ENCODE measurements at places on chromosomes 5 and 9.

DNA sequence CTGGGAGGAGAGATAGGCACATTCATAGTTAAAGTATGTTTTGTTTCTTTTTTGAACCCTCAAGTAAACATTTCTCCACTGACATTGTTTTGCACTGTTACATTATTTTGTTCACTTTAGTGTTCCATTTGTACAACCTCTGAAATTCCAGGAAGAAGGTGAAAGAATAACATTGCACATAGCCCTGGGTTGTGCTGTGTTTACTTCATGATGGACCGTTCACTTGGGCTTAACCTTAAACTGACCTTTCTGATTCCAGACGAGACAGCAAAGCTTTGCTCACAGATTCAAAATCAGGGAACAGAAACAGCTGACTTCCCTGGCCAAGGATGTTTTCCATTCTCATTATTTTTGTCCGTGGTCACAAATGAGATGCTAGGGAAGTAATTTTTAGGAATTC is 42.8 kb upstream of the GDNF start:
- DNase-seq = no peak

DNA sequence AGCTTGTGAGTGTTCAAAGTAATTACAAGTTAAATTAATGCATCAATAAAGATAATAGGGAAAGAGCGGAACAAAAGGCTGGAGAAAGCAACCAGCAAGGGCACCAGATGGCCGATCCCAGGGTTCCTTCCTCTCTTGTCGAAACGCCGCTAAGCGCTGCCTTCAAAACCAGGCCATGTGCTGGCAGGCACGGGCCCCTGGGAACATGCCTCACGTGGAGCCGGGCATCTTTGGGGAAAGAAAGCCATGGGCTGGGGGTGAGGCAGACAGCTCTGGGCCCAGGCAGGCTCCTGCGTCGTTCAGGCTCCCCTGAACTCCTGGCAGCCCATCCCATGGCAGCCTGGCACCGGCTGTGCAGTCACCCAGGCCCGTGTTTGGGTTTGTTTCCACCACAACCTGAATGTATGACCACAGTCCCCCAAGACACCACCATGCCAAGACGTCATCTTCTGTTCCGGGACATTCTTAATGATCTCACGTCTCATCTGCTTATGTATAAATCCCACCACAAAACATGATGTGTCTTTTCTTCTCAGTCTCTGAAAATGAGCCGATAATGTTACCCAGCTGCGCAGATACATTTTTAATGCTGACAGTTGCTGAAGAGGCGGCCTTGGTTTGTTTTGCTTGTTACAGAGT is 110.4 kb upstream of the SARDH start:
- no peak for DNase-seq

DNA sequence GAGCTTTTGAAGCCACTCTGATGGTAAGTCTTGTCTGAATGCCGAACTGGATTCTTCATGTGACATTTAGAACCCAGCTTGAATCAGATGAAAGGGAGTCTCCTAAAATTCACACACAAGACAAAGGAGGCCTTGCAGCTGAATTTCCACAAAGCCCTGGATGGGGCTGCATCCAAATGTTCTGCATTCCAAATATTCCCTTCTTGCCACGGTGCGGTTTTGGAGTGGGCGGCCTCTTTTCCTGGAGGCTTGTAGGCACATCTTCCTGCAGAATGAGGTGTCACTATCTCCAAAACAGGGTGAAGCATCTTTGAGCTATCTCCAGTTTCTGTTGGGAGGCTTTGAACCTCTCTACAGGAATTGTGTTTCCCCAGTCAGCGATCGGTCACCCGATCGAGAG is 342.7 kb downstream of the ARHGEF28 start:
- peak; percentile 35 for DNase-seq

GRCh38 chr9:87510252-87510683 is 12.6 kb downstream of the DAPK1 start:
- DNase-seq = no peak

DNA sequence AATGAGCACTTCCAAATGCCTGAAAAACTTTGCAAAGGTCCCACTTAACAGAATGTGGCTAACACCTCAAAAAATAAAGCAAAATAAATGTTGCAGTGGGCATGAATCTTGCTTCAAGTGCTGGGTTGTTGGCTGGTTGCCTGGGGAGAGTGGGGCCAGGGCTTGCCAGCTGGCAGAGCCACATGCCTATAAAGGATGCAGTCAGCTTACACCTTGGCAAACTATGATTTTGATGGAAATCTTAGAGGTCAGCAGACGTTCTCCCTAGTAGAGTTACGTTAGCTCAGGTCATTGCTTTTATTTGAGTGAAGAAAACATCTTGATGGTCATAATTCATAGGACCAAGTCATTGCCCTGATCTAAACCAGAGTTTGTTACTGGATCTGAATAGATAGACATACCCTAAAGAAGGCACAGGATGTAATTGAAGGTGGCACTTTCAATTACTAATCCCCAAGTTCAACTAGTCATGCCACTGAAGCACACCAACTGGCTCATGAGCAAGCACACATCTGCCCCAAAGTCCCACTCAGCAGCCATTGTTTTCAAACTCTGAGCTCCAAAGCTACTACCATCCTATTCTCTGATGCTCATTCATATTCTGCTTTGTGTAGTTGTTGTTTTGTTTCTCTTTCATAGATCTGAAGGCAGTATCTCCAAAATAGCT is 51.2 kb upstream of the ZSWIM6 start:
- no peak for DNase-seq

DNA sequence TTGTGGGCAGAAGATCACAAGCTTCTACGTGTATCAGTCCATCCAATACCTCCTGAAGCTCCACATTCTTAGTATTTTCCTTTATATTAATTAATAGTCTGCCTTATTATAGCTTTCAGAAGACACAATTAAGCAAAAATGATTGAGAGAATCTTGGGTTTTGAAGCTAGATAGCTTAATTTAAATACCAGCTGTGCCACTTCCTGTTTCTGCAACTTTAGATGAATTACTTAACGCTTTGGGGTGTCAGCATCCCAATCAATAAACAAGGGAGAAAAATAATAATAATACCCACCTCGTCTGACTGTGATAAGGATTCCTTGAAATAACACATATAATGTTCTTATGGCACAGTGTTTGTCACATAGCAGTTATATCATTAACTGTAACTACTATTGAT is 44.7 kb upstream of the HTR4 start:
- DNase-seq = no peak

DNA sequence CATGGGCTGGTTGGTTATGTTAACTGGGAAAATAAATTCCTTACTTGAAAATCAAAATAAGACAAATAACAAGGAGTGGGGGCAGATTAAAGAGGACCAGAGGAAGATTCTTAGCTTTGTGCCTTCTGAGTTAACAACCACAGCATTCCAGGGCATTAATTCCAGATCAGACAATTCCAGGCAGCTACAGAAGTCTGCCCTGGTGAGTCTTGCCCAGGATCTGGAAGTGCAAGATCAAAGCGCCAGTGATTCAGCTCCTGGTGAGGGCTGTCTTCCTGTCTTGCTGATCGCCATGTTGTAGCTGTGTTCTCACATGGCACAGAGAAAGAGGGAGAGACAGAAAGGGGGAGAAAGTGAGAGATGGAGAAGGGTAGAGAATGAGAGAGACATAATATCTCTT is 65.6 kb downstream of the ANXA2R start:
- DNase-seq = no peak

DNA sequence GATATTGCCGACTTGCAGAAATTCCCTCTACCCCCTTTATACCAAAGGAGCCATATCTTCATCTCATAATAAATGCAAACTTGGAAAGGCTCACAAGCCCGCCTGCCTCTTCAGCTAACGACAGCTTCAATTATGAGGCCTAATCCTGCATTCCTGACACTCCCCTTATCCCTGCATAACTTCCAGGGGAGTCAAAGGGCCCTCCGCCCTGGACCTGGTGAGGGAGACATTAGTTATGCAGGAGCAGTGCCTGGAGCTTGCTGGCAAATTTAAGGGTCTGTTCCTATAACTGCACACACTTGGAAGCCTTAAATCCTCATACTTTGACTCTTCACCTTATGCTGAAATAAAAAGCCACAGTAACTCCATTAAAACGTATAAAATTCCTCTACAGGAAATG is 617.9 kb downstream of the BNC2 start:
- no peak for DNase-seq

- DNase-seq = no peak
Measured at GRCh38 chr9:15873573-15874177, 320.8 kb downstream of the CCDC171 start.

- DNase-seq = no peak
Measured at GRCh38 chr5:168311061-168311566, 19.7 kb downstream of the WWC1 start.

GRCh38 chr5:160679567-160680309 is 172.3 kb downstream of the ATP10B start:
- no peak for DNase-seq

GRCh38 chr9:35203528-35203927 is 41.7 kb downstream of the UNC13B start:
- DNase-seq = no peak

DNA sequence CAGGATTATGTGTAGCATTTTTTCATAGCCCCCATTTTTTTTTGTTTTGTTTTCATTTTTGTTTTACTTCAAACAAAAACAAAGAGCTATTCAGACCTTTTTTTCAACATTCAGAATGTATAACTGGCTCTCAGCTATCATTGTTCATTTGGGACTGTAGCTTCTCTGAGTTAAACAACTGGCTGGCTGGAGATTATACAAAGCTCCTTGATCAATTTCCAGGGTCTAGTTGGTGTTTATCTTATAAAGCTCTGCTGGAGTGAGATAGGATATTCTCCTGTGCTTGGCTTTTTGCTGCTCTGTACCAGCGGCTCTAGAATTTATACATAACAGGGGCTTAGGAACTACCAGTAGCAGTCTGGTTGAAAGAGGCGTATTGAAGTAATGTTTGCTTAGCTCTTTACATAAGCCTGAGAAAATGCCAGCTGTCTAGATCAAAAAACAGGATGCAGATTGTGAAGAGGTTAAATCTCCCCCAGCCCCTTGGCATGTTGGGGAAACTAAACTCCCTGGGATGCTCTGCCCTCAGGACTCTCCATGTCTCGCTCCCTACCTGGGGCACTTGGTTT is 15.2 kb downstream of the GARNL3 start:
- DNase-seq = no peak

- no peak for DNase-seq
Measured at GRCh38 chr5:77379558-77380061, 112.5 kb downstream of the WDR41 start.

GRCh38 chr5:6590581-6590980 is 42.3 kb downstream of the NSUN2 start:
- DNase-seq = no peak

DNA sequence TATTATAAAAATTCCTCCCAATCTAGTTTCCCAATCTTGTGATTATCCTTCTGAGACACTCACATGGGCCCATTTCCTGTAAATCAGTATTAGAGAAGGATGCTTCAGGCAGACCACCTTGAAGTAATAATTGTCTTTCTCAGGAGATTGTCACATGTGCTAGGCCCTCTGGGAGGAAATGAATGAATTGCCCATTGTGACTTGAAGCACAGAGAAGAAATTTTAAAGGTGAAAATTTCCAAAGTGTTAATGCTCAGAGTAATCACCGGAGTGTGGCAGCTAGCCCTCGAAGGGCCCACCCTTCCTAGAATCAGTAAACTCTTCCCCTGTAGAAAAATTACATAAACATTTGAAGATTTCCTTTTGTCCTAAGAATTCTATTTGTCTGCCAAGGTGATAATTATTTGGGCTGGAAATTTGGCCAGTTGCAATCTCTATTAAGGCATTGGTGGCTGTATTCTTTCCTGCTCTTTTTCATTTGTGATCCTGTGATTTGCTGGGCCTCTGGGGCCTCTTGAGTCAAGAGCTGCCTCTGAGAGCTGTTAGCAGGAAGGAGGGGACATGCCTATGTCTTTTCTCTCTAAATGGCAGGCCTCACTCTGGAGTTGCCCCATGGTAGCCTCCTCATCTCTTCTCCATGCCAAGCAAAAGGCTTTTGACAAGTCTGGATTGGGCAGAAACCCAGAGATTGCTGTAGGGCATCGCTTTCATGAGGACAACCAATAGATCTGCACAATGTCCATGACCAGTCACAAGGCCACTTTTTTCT is 371.5 kb upstream of the ACTBL2 start:
- DNase-seq = no peak

DNA sequence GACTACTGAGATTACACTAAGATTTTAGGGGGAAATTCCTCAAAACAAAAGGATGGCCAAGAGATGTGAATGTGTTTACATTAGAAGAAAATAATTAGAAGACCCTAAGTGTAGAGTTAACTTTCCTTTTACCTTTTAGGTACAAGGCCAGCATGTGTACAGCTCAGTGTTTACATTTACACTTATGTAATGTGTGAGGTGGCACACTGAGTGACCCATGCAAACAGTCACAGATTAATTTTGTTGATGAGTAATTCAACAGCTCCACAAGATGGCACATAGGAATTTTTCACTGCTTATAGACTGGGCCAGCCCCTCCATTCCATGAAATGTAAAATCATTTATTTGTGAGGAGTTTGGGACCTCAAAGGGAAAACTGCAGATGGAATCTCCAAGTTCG is 90.1 kb upstream of the SLC12A2 start:
- DNase-seq = no peak

GRCh38 chr9:127389381-127390247 is 7.4 kb upstream of the SLC2A8 start:
- no peak for DNase-seq

DNA sequence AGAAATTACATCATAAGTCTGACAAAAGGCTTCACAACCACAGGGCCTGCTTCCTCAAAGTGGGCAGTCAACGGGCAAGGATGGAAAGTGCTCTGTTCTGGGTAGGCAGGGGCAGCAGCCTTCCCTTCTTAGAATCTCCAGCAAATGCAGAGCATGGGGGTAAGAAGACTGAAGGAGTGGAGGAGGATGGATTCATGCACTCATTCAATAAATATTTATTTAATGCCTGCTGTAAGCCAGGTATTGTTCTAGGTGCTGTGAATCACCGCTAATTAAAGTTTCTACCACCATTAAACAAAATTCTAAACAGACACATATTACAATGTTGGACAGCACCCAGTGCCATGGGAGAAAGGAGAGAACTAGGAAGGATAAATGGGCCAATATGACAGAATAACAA is 195.6 kb downstream of the ELAVL2 start:
- DNase-seq = no peak

Data from CMK (cell line).